Skeletal muscle tissue (tissue), 5 donors: ENCODE measurements at places on chromosomes 5 and 9. TPM values are rescaled to one million over a fixed set of nuclear protein-coding genes. Genes with fewer than 3 reads are reported as not detected.

Gene SLC44A1
- total RNA-seq: 14.6 TPM

Gene CDO1
- 24.0 TPM for total RNA-seq

Gene GRIA1
- 1.0 TPM for total RNA-seq

Gene OR2V1
- total RNA-seq: not detected

Gene MZB1
- 0.52 TPM for total RNA-seq

Gene TIMD4
- 3.1 TPM for total RNA-seq

Gene PCDHB9
- total RNA-seq: 1.0 TPM

Gene SLIT3
- total RNA-seq: 7.8 TPM

Gene GLRA1
- total RNA-seq: not detected

Gene TYRP1
- not detected for total RNA-seq

Gene SAXO1
- not detected for total RNA-seq

Gene AOPEP
- 48.0 TPM for total RNA-seq

Gene ALDH1A1
- total RNA-seq: 52.7 TPM

Gene PTPN3
- 7.8 TPM for total RNA-seq

Gene FNIP1
- total RNA-seq: 27.1 TPM

Gene NPR2
- total RNA-seq: 7.3 TPM

Gene FAM153A
- not detected for total RNA-seq

Gene SPINK1
- not detected for total RNA-seq

Gene C9
- 1.0 TPM for total RNA-seq

Gene GRM6
- not detected for total RNA-seq

Gene SOHLH1
- under 0.01 TPM for total RNA-seq

Gene CAVIN4
- 172 TPM for total RNA-seq

Gene PGM5
- 69.4 TPM for total RNA-seq

Gene IL17B
- 247 TPM for total RNA-seq

Gene SPINK4
- total RNA-seq: not detected

Gene ARHGEF37
- total RNA-seq: 2.1 TPM

Gene MVB12B
- 13.0 TPM for total RNA-seq

Gene MAN1B1
- 31.8 TPM for total RNA-seq

Gene SLC6A18
- not detected for total RNA-seq

Gene PCDHGA12
- total RNA-seq: 3.1 TPM

Gene ANKRD18B
- total RNA-seq: not detected

Gene PCDHGC3
- 38.1 TPM for total RNA-seq

Gene INSL6
- total RNA-seq: not detected

Gene MARCOL
- total RNA-seq: not detected

Gene PRDM9
- not detected for total RNA-seq

Gene PCDHAC2
- 2.1 TPM for total RNA-seq

Gene IL13
- not detected for total RNA-seq

Gene SHISAL2B
- total RNA-seq: not detected

Gene SPINK13
- not detected for total RNA-seq

Gene IL5
- total RNA-seq: not detected

Gene HACD4
- 2.1 TPM for total RNA-seq

Gene MRPL50
- 17.2 TPM for total RNA-seq

Gene TRIM52
- 4.2 TPM for total RNA-seq

Gene GDNF
- 0.52 TPM for total RNA-seq

Gene BAAT
- total RNA-seq: 0.52 TPM

Gene ABL1
- 27.7 TPM for total RNA-seq

Gene C7
- 15.1 TPM for total RNA-seq

Gene RNF208
- total RNA-seq: not detected

Gene C1QTNF3
- 90.3 TPM for total RNA-seq

Gene NMUR2
- total RNA-seq: not detected

Gene PCDHGB3
- total RNA-seq: 3.1 TPM

Gene DOCK8
- total RNA-seq: 13.0 TPM

Gene LCN2
- 2.1 TPM for total RNA-seq
